Suppressor macrophage treated with lipopolysaccharide for 4 hours (primary cell): ENCODE measurements at places on chromosomes 3 and 15.

GRCh38 chr3:128614076-128614475, 36.5 kb downstream of the RPN1 start:
- no peak for DNase-seq

DNA sequence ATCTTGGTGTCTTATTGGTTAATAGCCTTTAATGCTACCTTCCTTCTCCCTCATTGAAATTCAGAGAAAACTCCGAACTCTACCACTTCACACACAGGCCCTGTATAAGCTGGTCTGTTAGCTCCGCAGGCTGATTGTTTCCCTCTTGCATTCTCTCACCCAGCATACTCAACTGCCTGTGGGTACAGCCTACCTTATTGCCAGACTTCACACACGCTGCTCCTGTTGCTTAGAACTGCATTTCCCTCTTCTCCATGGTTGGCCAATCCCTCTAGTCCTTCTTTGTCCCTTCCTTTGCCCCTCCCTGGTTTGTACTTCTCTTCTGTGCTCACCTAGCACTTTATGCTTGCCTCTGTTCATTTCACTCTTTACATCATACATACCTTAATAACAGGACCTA, 92.9 kb upstream of the PRTG start:
- DNase-seq = no peak

- DNase-seq = no peak
Measured at GRCh38 chr15:83283138-83283812, 1.2 kb downstream of the BNC1 start.

- no peak for DNase-seq
Measured at GRCh38 chr15:72971766-72972165, 80.5 kb upstream of the NEO1 start.

GRCh38 chr15:27583651-27584050, 515.5 kb downstream of the OCA2 start:
- DNase-seq = no peak

GRCh38 chr3:36393563-36393962, 13.3 kb downstream of the STAC start:
- DNase-seq = peak; percentile 56

GRCh38 chr3:14430706-14431451, 28.5 kb downstream of the SLC6A6 start:
- no peak for DNase-seq

DNA sequence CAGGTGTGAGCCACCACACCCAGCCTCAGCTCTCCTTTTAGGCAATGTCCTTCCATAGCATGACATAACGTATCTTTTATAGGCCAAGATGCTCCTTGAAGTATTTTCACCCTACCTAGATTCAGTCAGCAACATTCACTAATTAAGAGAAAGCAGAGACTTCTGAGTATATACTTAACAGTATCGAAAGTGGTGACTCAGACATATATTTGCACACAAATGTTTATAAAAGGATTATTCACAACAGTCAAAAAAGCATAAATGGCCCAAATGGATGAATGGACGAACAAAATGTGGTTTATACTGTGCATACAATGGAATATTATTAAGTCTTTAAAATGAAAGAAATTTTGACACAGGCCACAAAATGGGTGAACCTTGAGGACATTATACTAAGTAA, 108.6 kb downstream of the ZNF385D start:
- DNase-seq = no peak

DNA sequence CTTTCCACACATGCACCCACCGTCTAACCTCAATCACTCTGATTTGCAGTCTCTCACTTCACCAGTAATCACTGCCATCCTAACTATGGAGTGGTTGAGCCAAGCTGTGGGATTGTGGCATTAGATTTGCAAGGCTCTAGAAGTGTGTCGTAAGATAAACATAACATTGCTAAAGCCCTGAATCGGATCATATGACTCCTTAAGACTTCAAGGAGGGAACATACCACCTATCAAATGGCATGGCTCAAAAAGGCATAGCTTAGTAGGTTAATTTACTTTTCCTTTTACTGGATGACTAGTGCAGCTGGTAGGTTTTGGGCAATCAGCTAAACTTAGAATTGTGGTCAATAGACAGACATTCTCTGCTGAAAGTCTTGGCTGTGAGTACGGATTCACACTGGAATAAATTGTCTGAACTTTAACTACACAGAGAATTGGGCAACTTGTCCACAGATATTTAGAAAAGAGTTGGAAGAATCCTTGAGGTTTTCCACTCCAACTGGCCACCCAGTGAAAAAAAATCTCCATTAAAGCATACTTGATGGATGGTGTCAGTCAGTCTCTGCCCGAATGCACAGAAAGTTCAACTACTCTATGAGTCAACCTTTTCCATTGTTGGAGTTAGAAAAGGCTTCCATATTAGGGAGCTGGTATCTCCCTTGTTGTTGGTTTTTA, 476.7 kb upstream of the CBLB start:
- DNase-seq = no peak

- no peak for DNase-seq
Measured at GRCh38 chr15:60536951-60537350, 58.0 kb upstream of the ICE2 start.

DNA sequence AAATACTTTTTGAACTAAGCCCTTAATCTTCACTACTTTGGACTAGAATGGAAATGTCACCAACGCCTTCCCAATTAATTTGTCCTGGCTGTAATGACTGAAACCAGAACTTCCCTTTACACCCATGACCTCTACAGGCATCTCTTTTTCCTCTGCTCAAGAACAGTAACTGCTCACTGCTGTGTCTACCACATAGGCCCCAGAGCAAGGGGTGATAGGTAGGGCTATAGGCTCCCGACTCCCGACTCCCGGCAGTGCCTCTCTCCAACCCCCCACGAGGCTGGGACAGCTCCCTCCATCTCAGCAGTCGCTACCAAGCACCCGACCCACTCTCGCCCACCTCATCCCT, 384 bp upstream of the LEKR1 start:
- DNase-seq = peak; percentile 50

- DNase-seq = no peak
Measured at GRCh38 chr3:110311541-110311940, 760.1 kb upstream of the NECTIN3 start.

- no peak for DNase-seq
Measured at GRCh38 chr3:123088387-123088786, 21.6 kb downstream of the PDIA5 start.

DNA sequence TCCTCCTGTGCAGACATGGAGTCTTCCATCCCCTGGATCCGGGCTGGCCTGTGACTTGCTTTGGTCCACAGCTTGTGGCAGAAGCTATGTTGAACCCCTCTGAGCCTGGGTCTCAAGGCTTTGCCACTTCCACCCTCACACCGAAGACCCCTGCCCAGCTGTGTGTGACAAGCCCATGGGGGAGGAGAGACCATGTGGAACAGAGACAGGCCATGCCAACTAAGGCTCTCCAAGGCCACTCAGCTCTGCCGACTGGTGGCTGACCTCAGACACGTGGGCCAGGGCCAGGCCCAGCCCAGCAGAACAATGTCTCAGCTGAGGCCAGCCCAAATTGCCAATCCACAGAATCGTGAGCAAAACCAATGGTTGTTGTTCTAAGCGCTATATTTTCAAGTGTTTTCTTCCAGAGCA, 16.4 kb upstream of the CFAP100 start:
- DNase-seq = no peak

- DNase-seq = no peak
Measured at GRCh38 chr3:36813305-36813704, 49.0 kb upstream of the DCLK3 start.

- DNase-seq = peak; percentile 90
Measured at GRCh38 chr3:49813497-49814174, at the start of gene UBA7. UBA7 (minus strand) TSS chr3:49813953; CDS start chr3:49813787, 166 bp downstream.

GRCh38 chr3:172550347-172550943, 27.2 kb upstream of the TNFSF10 start:
- DNase-seq = peak; percentile 85

DNA sequence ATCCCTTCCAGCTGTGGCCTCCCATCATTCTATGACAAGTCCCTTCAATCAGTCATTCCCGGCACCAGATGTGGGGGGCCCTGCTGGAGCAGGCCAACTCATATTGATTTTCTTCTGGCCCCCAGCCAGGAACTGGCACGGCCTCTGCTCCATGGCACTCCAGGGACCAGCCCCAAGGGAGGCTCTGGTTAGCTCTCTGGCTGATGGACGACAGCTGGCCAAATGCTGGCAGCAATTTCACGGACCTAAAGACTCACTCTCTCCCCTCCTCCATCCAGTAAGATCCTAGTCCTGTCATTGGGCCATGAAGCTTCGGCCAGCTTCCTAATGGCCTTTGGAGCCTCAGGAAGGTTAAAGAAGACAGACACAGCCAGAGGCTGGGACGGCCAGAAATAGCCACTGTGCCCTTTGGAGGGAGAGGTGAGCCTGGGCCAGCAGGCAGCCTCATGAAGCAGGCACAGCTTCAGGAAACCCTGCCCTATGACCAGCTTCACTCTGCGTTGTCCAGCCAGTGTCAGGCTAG, 131.0 kb downstream of the MEX3B start:
- no peak for DNase-seq

DNA sequence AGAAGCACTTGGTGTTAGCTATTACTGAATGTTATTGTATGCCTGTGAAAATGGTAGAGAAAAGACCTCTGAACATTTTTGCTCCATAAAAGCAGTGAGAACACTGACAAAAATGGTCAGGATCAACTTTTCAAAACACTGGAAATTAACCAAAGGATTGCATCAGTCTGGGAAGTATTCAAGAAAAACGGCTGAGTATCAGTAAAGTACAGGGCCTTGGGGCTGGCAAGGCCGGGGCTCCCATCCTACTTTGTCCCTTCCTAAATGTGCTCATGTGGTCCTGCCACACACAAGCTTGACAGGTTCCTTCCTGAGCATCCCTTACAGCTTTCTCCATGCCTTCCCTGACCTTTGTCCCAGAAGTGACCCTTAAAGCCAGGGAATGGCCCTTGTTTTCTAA, 84.0 kb downstream of the CFAP20DC start:
- DNase-seq = no peak

- DNase-seq = no peak
Measured at GRCh38 chr3:19427422-19428149, 279.3 kb downstream of the KCNH8 start.

- DNase-seq = no peak
Measured at GRCh38 chr3:50316657-50317242, 5.8 kb downstream of the HYAL2 start.

GRCh38 chr3:62874711-62875557, at the start of gene CADPS:
CADPS (minus strand) TSS chr3:62875416; CDS start chr3:62875029, 387 bp downstream.
- no peak for DNase-seq

GRCh38 chr3:108487439-108487838, 23.0 kb downstream of the MYH15 start:
- DNase-seq = no peak

- DNase-seq = no peak
Measured at GRCh38 chr3:42849017-42849416, 26.7 kb downstream of the CYP8B1 start.

GRCh38 chr3:150074277-150074676, 103.6 kb upstream of the PFN2 start:
- DNase-seq = no peak

DNA sequence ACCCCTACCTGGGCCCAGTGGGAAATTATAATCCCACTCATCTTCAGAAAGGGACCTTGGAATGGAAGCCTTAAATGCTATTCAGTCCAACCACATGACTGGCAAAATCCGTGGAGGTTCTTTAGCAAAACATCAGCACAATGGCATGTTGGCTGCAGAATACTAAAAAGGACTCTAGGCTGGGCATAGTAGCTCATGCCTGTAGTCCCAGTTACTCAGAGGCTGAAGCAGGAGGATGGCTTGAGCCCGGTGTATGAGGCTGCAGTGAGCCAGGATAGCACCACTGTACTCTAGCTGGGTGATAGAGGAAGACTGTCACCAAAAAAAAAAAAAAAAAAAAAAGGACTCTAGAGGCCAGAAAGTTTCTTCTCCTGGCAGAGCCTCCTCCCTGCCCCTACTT, 60.6 kb upstream of the RYK start:
- DNase-seq = no peak

DNA sequence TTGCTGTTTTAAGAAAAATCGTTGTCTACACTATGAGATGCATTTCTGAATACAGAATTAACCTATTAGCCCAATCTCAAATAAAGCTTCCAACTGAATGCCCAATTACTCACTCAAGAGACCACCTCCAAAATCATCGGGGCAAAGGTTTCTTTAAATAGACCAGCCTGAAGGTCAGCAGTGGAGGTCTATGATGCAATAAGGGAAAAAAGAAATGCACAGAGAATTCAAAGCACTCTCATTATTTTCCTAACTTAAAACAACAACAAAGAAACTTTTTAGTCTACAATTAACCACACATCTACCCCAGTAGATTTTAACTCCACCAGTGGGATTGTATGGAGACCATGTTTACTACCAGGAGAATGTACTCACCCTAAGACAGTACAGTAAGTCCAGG, 657.7 kb upstream of the CCDC54 start:
- no peak for DNase-seq

DNA sequence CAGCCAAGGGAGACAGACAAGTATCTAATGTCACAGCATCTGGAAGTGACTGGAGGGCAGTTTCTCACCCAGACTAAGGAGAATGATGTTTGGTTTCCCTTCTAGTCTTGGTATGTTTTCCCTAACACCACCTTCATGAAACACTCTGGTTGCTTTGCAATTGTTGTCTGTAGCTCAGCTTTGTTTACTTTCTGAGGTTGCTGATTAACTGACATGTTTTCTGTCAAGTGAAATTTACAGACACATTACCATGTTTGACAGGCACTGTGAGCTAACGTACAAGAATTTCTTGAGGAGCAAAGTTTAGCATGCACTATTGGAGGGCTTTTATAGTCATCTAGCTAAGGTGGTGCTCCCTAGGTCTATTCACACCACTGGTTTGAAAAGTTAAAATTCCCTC, 131.6 kb upstream of the NECTIN3 start:
- DNase-seq = no peak

- DNase-seq = no peak
Measured at GRCh38 chr3:89808680-89809197, 701.3 kb downstream of the EPHA3 start.

- no peak for DNase-seq
Measured at GRCh38 chr15:44340410-44340809, 51.9 kb downstream of the GOLM2 start.

DNA sequence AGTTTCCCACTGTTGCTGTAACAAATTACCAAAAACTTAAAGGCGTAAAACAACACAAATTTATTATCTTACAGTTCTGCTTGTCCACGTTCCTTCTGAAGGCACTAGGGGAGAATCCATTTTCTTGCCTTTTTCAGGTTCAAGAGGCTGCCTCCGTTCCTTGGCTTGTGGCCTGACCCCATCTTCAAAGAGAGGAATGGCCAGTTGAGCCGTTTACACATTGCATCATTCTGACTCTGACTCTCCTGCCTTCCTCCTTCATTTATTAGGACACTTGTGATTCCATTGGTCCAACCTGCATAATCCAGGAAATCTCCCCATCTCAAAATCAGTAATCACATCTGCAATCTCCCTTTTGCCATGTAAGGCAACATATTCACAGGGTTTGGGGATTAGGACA, 122.7 kb upstream of the BHLHE40 start:
- DNase-seq = no peak

DNA sequence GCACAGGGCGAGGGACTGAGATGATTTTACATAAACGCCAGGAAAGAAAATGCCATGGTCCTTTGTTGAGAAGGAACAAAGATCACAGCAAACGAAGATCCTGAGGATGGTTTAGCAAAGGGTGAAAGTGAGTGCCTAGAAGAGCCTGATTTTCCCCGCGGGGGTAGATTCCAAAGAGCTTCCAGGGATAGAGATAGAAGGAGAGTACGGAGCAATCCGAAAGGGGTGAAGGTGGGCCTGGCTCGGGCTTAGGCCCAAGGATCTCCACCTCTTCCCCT, 977 bp downstream of the CDC25A start:
- peak; percentile 3 for DNase-seq
